ENCODE measurements at places on chromosomes 2 and 18.
A peak's percentile ranks its signal among the peaks of the same experiment; 100 is the strongest.

GRCh38 chr18:3015851-3016250 is 2.9 kb upstream of the LPIN2 start:
- no peak for DNase-seq

GRCh38 chr2:44838116-44838790 is 103.2 kb upstream of the SIX3 start:
- no peak for DNase-seq

- DNase-seq = no peak
These were observed 205.2 kb upstream of the LYPD1 start for GRCh38 chr2:132875193-132875592.

- no peak for DNase-seq
These were observed 88.0 kb downstream of the TEX51 start for GRCh38 chr2:126986631-126987187.

DNA sequence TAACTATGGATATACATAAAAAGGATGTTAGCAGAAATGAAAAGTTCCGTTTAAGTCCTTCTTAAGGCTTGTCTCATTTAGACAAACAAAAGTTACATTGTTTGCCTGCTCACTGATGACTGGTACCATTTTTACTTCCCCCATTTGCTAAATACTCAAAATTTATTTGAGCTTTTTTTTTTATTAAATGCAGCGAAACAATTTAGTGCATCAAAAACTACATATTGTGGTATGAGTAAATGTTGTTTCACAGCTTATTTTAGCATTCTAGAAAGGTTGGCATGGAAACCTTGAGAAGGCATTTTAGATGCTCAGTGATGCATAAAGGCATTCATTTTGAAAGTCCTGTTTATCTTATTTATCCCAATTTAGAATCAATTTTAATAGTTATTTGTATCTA is 100.0 kb downstream of the MAP2 start:
- DNase-seq = no peak

GRCh38 chr2:176652300-176653182 is 383.3 kb downstream of the MTX2 start:
- DNase-seq = peak; percentile 91

- DNase-seq = peak; percentile 68
These were observed 41.3 kb downstream of the PSMG2 start for GRCh38 chr18:12744103-12744502.

DNA sequence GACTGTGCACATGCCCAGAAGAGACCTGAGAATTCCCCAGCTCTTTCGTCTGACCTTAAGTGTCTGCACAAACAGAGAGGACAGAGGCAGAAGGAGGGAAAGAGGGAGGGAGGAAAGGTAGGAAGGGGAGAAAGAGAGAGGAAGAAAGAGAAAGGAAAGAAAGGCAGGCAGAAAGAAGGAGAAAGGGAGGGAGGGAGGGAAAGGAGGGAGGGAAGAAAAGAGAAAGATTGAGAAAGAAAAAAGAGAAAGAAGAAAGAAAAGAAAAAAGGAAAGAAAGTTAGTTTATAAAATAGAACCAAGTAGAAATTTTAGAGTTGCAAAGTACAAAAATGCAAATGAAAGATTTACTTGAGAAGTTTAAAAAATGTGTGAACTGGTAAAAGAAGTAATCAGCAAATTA is 7.4 kb upstream of the POLR1B start:
- DNase-seq = no peak

DNA sequence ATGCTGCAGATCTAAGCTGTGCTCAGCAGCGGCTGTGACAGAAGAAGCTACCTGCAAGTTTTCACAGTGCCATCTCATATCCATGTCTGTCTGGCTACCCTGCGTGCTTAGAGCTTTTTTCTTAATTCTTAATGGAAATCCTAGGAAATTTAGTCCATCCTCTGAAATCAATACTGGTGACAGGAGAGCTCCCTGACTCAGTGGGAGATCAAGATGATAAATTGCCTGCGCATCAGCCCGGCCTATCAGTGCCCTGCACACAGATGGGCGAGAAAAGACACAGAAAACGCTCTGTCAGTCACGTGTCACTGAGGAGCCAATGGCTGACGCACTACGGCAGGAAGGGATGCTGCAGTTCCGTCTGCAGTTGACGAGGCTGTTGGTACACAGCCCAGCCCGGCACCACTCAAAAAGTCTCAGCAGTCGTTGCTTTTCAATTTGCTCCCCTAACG is 819.6 kb upstream of the FSHR start:
- peak; percentile 99 for DNase-seq

- no peak for DNase-seq
These were observed 111.0 kb downstream of the TRIB2 start for GRCh38 chr2:12827721-12828120.

GRCh38 chr2:14257801-14258507 is 374.6 kb upstream of the LRATD1 start:
- no peak for DNase-seq

DNA sequence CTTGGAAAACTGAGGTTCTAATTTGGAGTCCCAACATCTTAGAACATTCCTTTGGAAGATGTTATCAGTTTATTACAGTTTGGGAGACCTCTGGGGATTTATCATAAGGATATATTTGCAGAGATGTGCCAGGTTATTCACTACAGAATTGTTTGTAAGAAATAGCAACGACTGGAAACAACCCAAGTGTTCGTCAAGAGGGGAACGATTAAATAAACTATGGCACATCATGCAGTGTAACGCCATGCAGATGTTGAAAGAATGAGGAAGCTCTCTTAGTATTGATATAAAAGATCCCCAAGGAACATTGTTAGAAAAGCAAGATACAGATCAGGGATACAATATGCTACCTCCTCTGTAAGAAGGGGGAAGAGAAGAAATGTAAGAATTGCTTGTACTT is 210.6 kb downstream of the TMEM247 start:
- DNase-seq = no peak

- no peak for DNase-seq
These were observed 188.3 kb upstream of the RND3 start for GRCh38 chr2:150675807-150676206.

GRCh38 chr2:184680825-184681224 is 82.5 kb downstream of the ZNF804A start:
- no peak for DNase-seq

- DNase-seq = no peak
These were observed 106.3 kb downstream of the ABCA12 start for GRCh38 chr2:215032153-215032552.

DNA sequence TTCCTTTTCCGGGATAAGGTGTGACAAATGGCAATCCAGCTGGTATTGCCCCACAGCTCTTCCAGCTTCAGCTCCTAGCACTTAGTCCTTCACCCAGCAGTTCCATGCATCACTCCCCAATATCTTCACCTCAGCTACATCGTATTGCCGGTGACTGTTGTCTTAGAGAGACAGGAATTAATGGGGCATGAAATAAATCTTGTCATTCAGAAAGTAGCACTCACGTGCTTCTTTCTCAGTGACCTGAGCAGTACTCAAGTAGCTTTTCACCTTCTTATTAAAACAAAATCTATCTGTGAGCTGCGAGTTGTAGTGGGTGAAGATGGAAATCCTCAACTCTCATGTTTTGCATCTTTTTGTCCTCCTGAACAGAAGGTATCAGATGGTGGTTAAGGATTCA is 72.8 kb downstream of the PTH2R start:
- DNase-seq = peak; percentile 39

GRCh38 chr2:216775043-216775453 is 79.7 kb upstream of the IGFBP5 start:
- DNase-seq = no peak

GRCh38 chr18:22250591-22250996 is 81.2 kb downstream of the GATA6 start:
- no peak for DNase-seq

GRCh38 chr2:148110184-148110583 is 89.3 kb downstream of the MBD5 start:
- DNase-seq = no peak

GRCh38 chr2:70123829-70124116 is 36.5 kb downstream of the PCBP1 start:
- no peak for DNase-seq

- no peak for DNase-seq
These were observed 114.5 kb downstream of the PRPF40A start for GRCh38 chr2:152602750-152603149.

GRCh38 chr2:37344453-37345361 is at the start of gene QPCT:
Gene QPCT, plus strand, starts transcription at chr2:37344630. Its CDS starts 102 bp downstream, at chr2:37344732.
- DNase-seq = no peak

DNA sequence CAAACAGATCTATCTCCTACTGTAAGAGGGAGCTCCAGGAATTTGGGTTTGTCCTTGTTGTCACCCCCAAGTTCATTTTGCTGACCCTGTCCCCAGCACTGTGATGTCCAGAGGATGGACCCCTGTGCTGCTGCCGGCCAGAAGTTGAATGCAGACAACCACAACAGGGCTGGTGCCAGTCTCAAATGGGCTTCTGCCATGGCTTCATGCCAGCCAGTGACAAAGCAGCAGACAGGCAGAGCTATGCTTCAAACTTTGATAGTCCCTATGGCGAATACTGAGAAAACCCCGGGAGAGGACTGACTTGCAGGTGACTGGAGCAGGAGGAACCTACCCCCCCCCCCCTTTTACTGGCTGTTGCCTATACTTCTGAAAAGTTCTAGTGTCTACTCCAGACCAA is 3.2 kb downstream of the SMAD7 start:
- no peak for DNase-seq

GRCh38 chr2:10559634-10560224 is 111.6 kb upstream of the ODC1 start:
- DNase-seq = no peak

- no peak for DNase-seq
These were observed 352.9 kb downstream of the TXNL1 start for GRCh38 chr18:56285387-56286065.

GRCh38 chr2:20877960-20878359 is 55.1 kb upstream of the LDAH start:
- DNase-seq = no peak

DNA sequence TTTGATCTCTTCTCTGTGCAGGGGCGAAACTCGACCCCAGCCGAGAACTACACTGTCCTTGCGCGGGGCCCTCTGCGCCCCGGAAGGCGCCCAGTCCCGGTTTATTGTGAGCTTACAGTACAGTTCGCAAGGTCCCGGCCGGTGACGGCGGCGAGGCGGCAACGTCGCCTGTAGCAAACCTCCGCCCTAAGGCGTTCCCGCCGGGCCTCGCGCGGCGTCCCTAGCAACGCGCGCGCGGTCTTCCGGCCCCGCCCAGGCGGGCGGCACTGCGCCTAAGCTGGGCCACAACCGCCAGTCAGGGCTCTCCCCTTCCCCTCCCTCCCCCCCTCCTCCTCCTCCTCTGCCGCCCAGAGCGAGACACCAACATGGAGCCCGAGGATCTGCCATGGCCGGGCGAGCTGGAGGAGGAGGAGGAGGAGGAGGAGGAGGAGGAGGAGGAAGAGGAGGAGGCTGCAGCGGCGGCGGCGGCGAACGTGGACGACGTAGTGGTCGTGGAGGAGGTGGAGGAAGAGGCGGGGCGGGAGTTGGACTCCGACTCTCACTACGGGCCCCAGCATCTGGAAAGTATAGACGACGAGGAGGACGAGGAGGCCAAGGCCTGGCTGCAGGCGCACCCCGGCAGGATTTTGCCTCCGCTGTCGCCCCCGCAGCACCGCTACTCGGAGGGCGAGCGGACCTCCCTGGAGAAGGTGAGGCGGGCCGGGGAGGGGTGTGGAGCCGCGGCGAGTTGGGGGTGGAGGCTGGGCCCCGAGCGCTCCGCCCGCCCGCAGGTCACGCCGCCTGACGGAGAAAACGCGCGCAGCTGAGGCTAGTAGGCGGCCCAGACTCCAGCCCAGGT is at the start of gene ALMS1:
Gene ALMS1, plus strand, starts transcription at position 333 of the 838 bp plus-strand sequence. Its CDS starts 33 bp downstream, at position 366.
- DNase-seq = peak; percentile 93

- no peak for DNase-seq
These were observed 56.2 kb downstream of the BCL2L11 start for GRCh38 chr2:111176867-111177266.

- peak; percentile 90 for DNase-seq
These were observed 768.6 kb upstream of the HS6ST1 start for GRCh38 chr2:129087133-129087813.

DNA sequence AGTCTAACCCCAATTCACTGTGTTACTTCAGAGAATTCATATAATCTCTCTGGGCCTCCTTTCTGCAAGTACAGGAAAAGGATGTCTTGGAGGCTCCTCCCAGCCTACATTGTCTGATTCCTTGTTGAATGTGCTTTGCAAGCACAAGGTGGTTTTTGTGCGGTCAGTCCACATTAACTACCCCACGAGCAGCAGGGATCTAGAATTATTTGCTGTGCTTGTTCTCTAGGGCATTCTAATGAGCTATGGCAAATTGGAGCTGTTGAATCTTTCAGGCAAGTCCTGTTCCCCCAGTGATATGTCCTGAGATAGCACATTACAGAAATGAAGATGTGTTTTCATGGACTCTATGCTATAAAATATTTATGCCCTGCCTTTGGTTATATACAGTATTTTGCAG is 349.4 kb downstream of the SLC4A3 start:
- DNase-seq = no peak

GRCh38 chr2:113851640-113852039 is 38.2 kb upstream of the ACTR3 start:
- no peak for DNase-seq

DNA sequence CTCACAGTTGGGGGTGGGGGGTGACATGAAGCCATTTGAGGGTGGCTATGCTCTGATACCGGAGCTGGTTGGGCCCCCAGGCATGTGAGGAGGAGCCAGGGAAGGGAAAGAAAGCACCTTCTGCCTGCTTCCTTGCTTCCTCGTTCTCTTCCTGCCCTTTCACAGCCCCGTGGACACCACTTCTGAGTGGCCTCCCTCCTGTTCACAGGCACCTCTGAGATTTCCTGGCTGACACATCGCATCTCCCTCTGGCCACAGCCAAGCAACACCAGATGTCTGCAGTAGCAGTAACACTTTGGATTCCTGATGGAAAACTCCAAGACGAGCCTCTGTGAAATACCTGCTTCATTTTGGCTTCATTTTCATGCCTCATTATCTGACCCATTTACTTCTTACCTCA is 64.7 kb upstream of the ST3GAL5 start:
- DNase-seq = no peak

- no peak for DNase-seq
These were observed 9.6 kb upstream of the ALPK2 start for GRCh38 chr18:58638441-58638840.

GRCh38 chr2:22487541-22487940 is 897.4 kb upstream of the KLHL29 start:
- no peak for DNase-seq

GRCh38 chr2:218877891-218878290 is 2.8 kb upstream of the WNT10A start:
- DNase-seq = no peak

GRCh38 chr2:5690718-5691220 is 1.4 kb upstream of the SOX11 start:
- DNase-seq = no peak

GRCh38 chr18:29853126-29853525 is 1189.4 kb downstream of the DSC3 start:
- DNase-seq = no peak

DNA sequence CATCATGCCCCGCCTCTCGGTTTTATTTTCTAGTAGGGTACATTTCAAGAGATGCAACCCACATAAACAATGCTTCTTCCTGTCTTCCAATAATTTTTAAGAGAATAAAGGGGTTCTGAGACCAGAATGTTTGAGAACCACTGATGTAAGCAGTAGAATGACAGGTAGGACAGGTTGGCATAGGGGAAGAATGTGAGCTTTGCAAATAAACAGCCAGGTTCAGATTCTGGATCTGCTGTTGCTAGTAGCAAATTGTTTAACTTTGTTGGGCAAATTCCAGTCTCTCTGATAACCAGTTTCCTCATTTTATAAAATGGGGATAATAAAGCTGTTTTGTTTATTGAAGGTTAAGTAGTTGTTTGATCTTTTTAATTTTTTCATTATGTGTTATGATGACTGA is 32.8 kb downstream of the SOCS6 start:
- DNase-seq = no peak

Data from NCI-H2171 treated with DMSO at 0.1 percent for 48 hours (cell line).